Activated T-cell treated with anti-CD3 and anti-CD28 coated beads for 1 hour (primary cell): ENCODE measurements at places on chromosomes 7 and 10.

DNA sequence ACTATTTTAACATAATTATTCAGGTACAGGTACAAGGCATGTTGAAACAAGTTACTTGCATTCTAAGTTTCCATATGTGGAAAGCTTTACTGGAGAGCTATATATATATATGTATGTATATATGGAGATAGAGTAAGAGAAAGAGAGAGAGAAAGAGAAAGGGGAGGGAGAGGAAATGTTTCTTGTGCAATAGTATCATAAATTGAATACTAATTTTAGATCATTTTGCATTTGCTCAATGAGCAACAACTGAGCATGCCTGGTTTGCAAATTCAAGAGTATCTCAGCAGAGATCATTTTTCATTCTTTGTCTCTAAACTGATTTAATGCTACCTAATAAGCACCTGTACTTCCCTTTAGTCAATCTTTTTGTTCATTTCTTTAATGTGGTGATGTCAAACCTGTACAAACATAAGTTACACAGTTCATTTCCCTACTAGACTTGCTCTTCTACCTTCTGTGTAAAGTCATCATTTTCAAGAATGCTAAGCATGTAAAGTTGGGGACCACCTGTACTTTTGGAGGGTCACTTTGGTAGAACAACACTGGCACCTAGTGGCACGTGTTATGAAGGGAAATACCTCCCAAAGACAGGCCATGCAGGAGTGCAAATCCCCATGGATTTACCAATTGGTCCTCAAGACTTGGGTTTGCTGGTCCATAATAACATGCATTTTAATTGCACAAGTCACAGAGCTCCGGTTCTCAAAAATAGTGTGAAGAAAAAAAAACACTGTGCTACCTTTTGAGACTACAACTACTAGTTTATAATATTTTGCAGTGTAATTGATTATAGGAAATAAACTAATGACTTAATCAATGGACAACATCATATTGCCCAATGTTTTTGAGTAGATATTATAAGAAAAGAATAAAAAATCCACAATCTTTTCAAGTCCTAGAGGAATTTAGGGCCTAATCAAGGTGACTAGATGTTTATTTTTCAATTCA is 431.2 kb upstream of the IGFBP3 start:
- no peak for DNase-seq

GRCh38 chr7:99618726-99619125 is 2.0 kb downstream of the ZSCAN25 start:
- DNase-seq = no peak

GRCh38 chr7:4602905-4603842 is 78.9 kb upstream of the FOXK1 start:
- DNase-seq = no peak

- no peak for DNase-seq
These were observed 68.9 kb downstream of the DYNC1I1 start for GRCh38 chr7:95840953-95841950.

DNA sequence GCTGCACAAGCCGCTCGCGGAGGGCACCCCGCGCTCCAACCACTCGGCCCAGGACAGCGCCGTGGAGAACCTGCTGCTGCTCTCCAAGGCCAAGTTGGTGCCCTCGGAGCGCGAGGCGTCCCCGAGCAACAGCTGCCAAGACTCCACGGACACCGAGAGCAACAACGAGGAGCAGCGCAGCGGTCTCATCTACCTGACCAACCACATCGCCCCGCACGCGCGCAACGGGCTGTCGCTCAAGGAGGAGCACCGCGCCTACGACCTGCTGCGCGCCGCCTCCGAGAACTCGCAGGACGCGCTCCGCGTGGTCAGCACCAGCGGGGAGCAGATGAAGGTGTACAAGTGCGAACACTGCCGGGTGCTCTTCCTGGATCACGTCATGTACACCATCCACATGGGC is 50.0 kb downstream of the FIGNL1 start:
- no peak for DNase-seq

GRCh38 chr10:12255048-12255447 is 59.1 kb downstream of the CDC123 start:
- no peak for DNase-seq

DNA sequence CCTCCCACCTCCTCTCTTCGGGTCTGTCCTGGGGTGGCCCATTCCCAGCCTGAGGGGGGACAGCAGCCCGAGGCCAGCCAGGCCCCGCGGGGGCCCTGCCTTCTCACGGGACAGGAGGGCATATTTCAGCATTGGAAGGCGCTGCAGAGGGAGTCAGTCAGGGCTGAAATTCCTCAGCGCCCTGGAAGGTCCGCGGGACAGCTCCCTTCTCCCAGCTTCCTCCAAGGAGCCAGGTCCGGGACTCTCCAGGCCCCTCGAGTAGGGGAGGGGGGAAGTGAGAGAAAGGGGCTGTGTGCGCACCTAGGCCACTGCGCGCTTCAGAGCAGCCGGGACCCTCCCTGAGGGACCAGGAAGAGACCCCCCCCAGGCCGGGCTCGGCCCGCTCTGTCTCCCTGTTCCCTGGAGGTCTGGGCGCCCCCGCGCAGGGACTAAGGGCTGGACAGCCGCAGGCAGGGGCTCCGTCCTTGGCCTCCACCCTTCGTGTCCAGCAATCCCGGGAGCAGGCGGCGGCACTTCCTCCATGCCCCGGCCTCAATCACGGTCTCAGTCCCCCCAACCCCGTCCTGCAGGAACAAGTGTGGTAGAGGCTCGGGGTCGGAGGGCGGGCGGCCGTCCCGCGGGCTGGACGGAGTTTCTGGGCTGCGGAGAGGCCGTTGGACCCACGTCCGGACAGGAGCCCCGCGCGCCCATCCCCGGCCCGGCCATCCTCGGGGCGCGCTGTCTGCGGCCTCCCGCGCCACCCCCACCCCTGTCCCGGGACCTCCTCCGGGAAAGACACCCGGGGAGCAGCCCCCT is 6.0 kb upstream of the ELFN1 start:
- DNase-seq = no peak

DNA sequence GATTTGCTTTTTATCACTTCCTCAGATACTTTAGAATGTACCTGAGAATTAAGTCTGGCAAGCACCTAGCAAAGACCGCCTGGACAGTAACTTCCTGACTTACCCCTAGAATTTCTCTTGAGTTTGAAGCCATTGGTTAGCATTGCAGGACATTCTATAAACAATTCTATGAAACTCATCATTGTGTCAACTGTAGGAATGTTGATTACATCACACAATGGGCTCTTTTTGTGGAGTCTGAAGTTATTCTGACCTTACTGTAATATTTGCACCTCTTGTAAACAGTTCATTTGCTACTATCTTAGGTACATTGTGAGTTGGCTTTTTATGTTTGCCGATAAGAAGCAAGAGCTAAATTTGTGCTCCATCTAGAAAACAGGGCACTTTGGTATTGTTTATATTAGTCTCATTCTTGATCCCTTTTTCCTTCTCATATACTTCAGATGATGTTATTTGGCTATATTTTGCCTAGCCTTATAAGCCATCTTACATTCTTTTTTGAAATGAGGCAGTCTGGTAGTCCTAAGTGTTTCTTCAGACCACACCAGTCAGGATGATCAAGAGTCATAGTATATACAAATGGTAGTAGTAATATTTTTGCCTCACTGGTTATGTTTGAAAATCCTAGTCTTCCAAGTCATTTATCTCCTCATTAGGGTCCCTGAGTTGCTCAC is 52.4 kb downstream of the CASD1 start:
- no peak for DNase-seq

GRCh38 chr10:132102717-132103110 is 37.0 kb downstream of the JAKMIP3 start:
- no peak for DNase-seq

GRCh38 chr7:3888096-3888495 is 587.0 kb downstream of the SDK1 start:
- DNase-seq = no peak

DNA sequence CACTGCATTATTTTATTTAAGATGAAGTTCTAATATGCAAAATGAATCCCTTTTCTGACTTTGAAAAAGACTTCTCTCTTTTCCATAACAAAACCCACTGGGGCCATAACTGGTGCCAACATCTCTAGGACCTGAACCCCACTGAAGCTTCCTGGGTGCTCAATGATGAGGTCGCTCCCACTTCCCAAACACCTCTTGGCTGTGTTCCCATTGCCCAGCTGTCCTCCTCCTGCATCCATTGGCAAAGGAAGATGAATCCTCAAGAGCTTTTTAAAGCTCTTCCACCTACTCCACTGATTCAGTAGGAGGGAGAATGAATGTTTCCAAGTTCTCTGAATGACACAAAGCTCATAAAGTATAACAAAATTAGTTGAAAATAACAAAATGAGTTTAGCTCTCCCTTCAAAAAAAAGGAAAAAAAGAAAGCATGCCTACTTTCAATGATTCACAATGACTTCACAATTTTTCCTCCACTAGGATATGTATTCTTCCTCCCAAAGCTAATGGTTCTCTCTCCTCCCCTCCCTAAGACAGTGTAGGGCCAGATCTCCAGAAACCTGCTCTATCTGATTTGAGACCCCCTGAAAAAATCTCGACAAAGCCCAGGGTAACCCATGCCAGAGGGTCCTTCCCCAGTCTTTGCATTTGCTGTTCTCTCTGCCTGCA is 64.8 kb downstream of the SORBS1 start:
- no peak for DNase-seq

- DNase-seq = no peak
These were observed 36.3 kb downstream of the C7orf33 start for GRCh38 chr7:148626828-148627227.

GRCh38 chr7:845091-845490 is 12.8 kb downstream of the SUN1 start:
- no peak for DNase-seq
